Left renal cortex interstitium (tissue), 4 donors: ENCODE measurements at places on chromosomes 13 and 19. TPM values are rescaled to one million over a fixed set of nuclear protein-coding genes. Genes with fewer than 3 reads are reported as not detected.
A peak's percentile ranks its signal among the peaks of the same experiment; 100 is the strongest.

DNA sequence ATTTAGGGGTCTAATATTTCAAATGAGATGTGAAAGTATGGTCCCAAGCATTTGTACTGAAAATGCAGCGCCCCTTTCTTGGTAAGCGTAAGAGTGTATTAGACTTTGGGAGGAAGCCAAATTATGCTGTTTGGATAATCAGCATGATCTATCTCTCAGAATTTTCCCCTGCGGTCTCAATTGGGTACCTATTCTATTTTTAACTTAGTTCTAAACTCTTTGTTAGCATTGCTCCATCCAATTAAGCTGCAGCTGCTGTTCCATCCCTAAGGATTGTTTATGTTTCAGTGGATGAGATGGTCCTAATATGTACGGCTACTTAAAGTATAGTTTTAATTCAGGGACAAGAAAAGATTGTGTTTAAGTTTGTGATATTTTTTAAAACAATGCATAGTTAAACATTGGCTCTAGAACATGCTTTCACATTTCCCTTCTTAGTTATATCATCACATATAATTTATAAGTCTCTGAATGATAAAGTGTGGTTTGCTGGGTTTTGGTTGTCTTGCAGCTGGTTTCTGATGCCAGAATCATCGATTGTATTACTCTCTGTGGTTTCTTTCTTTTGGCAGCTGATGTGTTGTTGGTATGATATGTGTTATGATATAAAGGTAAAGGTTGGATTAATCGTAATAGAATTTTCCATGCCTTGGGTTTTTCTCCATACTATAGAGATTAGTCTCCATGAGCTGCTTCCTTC is 15.0 kb downstream of the POLR1D start:
- no peak for DNase-seq

DNA sequence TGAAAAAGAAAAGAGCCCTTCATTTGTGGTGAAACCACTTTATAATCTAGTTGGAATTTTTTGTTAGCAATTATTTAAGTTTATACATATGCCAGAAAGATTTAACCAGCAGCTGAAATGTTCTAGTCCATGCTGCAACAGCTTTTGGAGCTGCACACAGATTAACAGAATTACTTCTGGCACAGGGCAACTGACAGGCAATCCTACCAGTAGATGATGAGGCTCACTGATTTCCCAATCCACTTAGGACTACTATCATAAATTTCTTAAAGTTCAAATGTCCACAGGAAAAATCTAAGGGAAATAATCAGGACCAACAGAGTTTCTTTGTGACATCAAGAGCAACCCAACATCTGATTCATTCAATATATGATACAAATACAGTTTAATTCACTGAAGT is 78.8 kb downstream of the CRYL1 start:
- DNase-seq, result no peak

GRCh38 chr13:112931028-112931934 is 37.7 kb upstream of the MCF2L start:
- no peak for DNase-seq

DNA sequence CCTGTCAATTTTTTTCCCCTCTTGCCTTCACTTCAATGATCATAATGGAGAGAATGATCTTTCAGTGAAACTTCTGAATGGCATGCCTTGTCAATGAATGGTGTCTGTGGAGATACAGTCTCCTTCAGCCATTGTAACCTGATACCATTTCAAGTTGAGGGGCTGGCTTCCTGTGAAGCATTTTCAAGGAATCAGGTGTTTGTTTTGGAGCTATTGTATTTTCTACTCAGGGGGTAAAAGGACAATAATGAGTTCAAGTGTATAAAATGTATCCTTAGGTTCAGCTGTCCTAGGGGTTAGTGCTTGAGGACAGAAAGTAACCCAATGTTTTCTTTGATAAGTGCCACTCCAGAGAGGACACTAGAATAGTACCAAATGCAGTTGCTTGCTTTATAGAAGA is 23.8 kb upstream of the CBY2 start:
- DNase-seq, result no peak

DNA sequence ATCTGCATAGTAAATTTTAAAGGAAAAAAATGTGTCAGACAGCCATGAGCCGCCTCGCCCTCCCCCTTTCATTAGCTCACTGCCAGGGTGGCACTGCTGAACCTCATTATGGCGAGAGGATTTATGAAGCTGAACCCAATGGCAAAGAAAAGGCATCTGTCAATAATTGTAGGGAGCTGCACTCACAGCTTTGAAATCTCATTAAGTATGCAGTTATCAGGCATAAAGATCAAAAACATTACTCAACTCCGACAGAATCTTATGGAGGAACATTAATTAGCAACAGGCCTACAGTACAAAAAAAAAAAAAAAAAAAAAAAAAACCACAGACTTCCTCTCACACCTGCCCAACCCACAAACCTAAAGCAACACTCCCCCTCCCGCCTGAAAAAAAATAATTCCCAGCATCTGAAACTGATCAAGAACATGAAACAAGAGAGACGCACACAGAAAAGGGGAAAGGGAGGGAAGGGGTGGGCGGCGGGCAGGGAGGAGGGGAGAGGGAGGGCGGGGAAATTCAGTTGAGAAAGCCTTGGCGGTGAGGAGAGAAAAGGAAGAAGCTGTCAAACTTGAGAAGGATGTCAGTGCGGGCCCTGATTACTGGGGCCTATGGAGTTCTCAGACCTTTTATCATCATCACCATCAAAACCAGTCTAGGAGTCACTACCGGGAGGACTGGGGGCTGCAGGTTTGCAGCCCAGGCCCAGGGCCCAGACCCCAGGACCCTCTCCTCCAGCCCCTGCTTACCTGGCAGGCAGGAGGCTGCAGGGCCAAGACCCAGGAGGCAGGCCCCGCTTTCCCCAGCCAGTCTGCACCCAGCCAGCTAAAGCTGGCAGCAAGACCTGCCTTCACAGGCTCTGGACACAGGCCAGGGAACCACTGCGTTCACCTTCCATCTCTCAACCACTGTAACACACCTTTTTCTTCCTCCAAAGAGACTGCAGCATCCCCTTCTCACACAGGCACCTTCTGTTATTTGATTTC is 8.9 kb downstream of the TSHZ3 start:
- DNase-seq, result no peak

DNA sequence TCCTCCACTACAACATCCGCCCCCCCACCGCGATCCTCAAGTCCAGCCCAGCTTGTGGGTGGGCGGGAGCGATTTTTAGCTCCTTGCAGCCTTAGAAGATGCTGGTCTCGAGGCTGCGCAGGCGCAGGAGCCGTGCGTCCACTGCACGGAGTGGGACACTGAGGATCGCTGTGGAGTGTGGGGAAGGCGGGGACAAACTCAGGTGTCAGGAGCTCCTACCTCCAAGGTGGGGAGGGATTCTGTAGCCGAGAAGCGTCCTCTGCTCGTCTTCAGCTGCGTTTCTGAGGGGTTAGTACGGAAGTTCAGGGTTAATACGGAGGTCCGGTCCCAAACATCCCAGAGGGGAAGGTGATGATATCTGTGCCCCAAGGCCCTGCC is at the start of gene RTBDN:
TSS of gene RTBDN (minus strand) at position 14 of the 378 bp plus-strand sequence. CDS start 4,600 bp downstream, outside the sequence.
- DNase-seq, result no peak

- DNase-seq, result no peak
Observed at GRCh38 chr19:48819366-48819816, 8.6 kb upstream of the BCAT2 start.

GRCh38 chr19:33024398-33024797 is 40.3 kb downstream of the RHPN2 start:
- DNase-seq, result no peak

- no peak for DNase-seq
Observed at GRCh38 chr19:58229255-58229639, 533 bp downstream of the ZNF544 start.

DNA sequence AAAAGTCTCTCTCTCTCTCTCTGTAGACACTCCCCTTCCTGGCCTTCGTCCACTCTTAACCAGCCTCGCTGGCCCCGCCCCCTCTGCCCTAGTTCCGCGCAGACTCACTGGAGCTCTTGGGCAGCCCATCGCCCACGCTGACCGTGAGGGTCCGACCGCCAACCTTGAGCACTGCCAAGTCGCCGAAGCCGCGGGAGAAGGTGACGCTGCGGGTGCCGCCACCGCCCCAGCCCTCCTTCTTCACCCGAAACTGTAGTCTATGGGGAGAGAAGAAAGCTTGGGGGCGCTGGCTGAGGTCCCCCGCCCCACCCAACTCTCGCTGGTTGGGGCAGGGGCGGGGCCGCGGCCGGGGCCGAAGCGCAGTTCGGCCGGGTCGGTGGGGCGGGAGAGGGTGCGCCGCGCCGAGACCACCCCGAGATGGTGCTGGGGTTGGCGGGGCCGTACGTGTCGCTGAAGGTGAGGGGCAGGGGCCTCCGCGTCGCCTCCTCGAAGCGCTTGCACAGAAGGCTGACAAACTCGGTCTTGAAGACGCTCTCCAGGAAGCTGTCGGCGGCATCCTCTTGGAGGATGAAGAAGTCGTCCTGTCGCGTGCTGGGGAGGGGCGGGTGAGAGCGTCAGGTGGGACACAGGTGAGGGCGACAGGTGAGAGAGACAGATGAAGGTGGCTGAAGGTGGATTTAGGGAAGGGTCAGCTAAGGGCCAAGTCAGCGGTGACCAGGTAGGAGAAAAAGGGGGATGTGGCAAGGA is 12.6 kb upstream of the ZNF414 start:
- DNase-seq, result peak; percentile 84

DNA sequence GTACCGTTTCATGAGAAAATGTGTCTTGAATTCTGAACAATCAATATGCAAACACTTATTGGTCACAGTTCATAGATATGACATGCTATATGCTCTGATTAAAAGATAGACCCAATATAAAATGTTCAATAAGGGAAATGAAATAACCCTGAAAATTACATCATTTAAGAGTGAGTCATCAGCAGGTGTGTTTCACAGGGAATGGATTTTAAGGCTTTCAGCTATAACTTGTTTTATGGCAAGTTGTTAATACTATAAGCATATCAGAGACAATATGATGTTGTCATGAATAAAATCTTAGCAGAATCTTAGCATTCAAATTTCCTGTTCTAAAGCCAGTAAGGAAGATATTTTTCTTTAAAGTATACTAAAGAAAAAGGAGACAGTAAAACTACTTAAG is 483.4 kb upstream of the PCDH9 start:
- no peak for DNase-seq

- DNase-seq, result no peak
Observed at GRCh38 chr13:21458451-21458812, 671 bp downstream of the ZDHHC20 start.

DNA sequence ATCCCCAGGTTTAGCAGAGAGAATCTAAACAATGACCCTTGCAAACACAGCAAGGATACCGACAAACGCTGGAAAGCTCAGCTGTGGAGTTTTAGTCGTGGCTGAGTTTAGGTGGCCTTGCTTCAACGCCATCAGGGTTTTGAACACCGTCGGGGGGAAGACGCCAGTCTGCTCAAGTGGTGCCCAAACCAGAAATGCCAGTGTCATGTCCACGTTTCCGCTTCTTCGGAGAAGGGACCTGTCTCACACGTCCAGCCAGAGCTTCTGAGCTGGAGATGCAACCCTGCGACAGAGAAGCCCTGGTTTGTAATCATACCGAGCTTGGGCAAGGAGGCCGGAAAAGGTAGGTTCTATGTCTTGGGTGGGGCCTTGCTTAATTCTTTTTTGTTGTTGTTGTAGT is 42.6 kb upstream of the ATP11A start:
- no peak for DNase-seq

GRCh38 chr13:113544071-113544891 is 40.3 kb upstream of the TFDP1 start:
- DNase-seq, result no peak

Gene SRRM5
- polyA plus RNA-seq, result 0.31 TPM

Gene C19orf85
- polyA plus RNA-seq, result not detected

Gene LILRA1
- 0.48 TPM for polyA plus RNA-seq

Gene ZNF615
- polyA plus RNA-seq, result 14.6 TPM
